ENCODE measurements at places on chromosomes 1 and 21.

GRCh38 chr1:87174724-87175245 lies 153.9 kb upstream of the LMO4 start:
- peak; percentile 45 for ATAC-seq

DNA sequence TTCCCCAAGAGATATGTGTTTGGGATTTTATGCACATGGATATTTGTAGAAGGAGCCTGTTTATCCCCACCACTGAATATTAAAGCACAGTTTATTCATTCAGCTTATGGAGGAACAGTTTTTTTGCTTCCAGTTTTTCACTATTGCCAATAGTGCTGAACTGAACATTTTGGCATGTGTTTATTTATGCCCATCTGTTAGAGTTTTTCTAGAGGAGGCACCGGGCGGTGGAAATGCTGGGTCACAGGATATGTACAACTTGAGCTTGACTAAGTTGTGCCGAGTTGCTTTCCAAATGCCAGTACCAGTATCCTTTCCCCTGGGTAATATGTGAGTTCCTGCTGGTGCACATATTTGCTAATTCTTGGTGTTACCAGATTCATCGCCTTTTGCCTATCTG lies 111.3 kb downstream of the GREM2 start:
- no peak for ATAC-seq

DNA sequence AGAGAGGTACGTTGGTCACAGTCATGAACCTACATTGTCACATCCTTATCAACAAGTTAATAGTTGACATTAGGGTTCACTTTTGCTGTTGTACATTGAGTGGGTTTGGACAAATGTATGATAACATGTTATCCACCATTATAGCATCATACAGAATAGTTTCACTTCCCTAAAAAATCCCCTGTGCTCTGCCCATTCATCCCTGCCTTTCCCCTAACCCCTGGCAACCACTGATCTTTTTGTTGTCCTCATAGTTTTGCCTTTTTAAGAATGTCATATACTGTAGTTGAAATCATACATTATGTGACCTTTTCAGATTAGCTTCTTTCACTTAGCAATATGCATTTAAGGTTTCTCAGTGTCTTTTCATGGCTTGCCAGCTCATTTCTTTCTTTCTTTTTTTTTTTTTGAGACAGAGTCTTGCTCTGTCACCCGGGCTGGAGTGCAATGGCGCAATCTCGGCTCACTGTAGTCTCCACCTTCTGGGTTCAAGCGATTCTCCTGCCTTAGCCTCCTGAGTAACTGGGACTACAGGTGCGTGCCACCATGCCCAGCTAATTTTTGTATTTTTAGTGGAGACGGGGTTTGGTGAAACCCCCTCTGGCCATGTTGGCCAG lies 50.6 kb downstream of the UCK2 start:
- ATAC-seq: no peak

- ATAC-seq: no peak
These were observed 200.2 kb downstream of the SDCCAG8 start for GRCh38 chr1:243455760-243456651.

GRCh38 chr21:45114072-45114471 lies 39.7 kb downstream of the ADARB1 start:
- ATAC-seq: no peak

DNA sequence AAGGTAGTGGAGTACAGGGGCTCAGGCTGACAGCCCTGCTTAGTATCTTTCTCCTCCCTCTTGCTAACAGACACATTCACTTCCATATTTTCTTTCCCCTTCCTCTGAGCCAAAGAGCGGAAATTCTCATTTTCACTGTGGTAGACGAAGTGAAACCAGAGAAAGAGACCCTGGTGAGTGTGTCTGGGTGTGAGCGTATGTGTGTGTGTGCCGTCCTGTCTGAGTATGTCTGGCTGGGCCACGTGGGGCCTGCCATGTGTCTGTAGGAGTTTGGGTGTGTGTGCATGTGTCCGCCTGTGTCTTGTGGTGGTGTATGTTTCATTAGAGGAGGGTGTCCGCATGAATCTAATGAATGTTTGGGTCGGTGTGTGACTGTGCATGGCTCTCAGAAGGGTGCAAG lies 1.7 kb downstream of the COL8A2 start:
- peak; percentile 8 for ATAC-seq

GRCh38 chr1:237124856-237125462 lies 83.0 kb downstream of the RYR2 start:
- ATAC-seq: no peak

DNA sequence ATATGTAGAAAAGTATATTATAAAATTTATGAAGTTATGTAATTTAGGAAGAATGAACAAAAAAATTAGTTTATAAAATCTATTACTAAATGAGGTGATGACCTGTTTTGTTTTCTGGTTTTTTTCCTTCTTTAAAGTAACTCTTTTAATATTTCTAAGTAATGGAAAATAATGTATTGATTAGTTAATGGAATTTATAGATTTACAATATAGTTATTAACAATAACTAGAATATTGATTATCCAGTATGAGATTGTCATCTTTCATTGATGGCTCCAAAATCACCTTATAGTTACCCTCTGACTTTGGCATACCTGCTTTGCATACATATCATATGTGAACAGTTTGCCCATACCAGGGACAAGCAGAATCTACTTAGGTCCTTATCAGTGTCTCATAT lies 23.4 kb downstream of the CAMSAP2 start:
- ATAC-seq: no peak

DNA sequence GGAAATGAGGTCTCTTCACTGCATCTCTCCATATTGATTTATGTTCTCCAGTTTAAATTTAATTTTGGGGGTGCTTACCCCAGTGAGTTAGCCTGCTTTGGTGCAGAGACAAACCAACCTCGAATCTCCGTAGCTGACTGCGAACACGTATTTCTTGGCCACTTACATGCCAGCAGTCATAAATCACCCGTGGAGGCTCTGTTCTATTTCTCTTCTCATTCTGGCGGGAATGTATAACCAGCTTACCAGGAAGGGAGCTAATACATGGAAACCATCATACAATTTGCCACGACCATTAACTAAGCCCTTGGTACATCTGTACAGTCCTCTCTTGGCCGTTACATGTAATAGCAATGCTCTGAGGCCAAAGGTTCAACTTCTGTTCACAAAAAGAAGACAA lies 148.0 kb downstream of the PLA2G4A start:
- ATAC-seq: no peak

DNA sequence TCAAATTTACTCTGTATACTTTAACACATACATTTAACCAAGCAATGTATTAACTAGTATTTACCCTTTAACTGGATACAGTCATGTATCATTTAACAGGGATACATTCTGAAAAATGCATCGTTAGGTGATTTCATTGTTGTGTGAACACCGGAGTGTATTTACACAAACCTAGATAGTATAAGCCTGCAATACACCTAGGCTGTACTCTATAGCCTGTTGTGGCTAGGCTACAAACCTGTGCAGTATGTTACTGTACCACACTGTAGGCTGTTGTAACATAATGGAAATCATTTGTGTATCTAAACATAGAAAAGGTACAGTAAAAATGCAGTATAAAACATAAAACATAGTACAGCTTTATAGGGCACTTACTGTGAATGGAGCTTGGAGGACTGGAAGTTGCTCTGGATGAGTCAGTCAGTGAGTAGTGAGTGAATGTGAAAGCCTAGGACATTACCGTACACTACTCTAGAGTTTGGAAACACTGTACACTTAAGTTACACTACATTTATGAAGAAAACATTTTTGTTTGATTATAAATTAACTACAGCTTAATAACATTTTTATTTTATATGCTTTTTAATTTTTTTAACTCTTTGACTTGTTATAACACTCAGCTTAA lies 21.3 kb downstream of the RGS4 start:
- no peak for ATAC-seq

- no peak for ATAC-seq
These were observed 30.6 kb upstream of the C1orf185 start for GRCh38 chr1:51071291-51072042.

GRCh38 chr1:43995984-43996732 lies 4.8 kb downstream of the CCDC24 start:
- no peak for ATAC-seq

GRCh38 chr1:237098541-237098940 lies 56.6 kb downstream of the RYR2 start:
- ATAC-seq: peak; percentile 87

- ATAC-seq: no peak
These were observed 58.1 kb downstream of the PRKACB start for GRCh38 chr1:84202126-84202525.

DNA sequence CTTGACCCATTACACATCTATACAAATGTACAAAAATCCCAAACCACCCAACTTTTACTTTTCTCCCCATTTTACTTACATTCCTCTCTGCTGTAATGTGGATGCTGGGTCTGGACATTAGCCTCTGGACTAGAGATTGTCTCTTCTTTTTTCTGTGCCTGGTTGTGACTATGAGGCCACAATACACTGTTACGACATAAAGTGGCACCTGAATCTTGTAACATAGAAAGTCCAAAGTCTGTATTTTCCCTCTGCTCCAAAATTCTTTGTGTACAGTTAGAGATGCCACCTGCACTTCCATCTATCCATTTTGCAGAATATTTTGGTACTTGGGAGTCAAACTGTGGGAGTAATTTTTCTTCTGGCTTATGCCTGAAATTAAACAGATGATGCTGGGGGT lies 22.7 kb downstream of the C21orf91 start:
- no peak for ATAC-seq

- ATAC-seq: no peak
These were observed 48.3 kb downstream of the CD46 start for GRCh38 chr1:207799989-207800648.

DNA sequence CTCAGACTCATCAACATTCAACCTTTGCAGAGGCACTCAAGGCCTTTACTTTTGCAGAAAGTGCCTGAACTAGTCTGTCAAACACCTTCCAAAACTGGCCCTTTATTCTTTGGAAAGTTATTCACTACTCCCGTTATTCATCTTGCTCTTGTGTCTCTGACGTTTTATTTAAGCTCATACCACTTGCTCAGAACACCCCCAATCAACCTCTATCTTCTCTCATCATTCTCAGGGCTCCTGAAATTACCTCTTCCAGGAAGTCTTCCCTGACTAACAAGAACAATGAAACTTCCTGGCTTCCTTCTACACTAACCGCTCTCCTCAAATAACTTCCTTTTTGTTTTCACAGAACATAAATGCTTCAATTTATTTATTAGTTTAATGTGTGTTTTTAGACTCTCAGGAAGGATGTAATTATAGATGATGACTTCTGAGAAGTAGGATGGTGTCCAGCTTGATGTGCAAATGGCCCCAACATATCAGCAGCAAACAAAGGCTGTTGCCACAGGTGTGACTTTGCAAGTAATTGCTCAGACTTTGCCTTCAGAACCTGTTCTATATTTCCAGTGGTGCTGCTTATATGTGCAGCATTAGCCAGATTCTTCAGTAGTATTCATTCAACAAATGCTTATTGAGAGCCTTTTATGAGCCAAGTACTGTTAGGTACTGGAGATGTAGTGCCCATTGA lies 22.8 kb upstream of the BATF3 start:
- no peak for ATAC-seq

GRCh38 chr1:55347866-55348265 lies 132.7 kb upstream of the USP24 start:
- no peak for ATAC-seq

GRCh38 chr1:10631811-10632593 lies 157.3 kb downstream of the PEX14 start:
- no peak for ATAC-seq

GRCh38 chr1:231130544-231130943 lies 31.3 kb upstream of the TRIM67 start:
- no peak for ATAC-seq

DNA sequence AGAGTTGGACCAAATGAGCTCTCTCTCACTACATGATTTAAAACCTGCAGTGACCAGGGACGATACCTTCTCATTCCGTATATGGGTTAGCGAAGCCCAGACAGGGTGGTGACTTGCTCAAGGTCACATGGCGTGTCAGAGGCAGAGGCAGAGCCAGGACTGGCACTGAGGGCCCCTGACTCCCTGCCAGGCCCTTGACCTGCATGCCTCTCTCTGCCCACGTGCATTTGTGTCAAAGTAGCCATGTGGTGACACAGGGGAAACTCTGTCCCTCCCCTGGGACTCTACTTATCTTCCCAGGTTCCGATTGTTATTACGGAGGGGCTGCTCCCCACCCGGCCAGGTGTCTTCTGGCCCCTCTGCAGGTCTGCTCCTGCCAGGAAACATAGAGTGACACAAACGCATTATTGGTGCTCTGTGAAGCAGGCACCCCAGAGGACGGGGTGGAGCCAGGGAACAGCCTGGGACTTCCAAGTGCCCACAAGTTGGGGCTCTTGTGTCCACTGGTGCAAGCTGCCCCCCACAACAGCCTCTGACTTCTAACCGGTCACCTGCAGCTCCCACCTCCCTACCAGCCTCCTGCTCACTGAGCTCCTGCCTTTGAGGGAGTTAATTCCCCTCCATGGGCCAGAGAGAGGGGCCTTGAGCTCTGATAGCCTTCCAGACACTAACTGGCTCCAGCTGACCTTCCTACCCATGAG lies 7.3 kb upstream of the TINAGL1 start:
- ATAC-seq: no peak

- no peak for ATAC-seq
These were observed 119.0 kb upstream of the USP24 start for GRCh38 chr1:55334160-55334559.

DNA sequence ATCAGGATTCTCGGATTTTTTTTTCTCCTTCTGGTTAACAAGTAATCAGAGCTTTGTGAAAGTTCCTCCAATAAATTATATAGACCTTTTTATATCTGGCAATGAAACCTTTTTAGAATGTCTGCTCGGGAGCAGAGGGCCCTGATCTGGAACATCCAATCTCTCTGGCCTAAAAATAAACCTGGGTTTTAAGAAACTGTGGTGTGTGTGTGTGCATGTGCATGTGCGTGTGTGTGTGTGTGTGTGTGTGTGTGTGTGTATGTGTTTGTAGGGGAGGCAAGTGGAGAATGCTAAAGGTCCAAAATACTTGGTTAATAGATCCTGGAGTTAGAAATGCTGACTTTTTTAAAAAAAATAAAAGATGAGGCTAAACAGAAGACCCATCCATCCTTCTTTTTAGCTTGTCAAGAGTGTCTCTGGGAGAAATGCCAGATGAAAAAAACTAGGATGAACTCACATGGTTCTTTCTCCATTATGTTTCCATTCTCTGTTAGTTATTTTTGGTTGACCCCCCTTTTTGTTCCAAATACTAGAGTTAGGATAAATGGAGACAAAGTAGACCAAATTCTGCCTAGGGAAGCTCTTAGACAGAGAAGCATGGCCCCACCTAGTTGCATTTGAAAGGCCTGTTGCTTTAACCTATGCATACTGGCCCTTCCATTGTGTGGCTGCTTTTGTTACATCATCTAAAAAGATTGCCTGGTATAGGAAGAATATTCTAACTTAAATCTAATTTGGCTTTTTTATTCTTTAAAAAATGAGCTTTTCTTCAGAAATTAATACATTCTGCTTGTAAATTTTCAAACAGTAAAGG lies 175.9 kb downstream of the PAPPA2 start:
- ATAC-seq: no peak

Measured in motor neuron (in vitro differentiated cells).